ENCODE measurements at places on chromosomes 16 and 17. TPM values are rescaled to one million over a fixed set of nuclear protein-coding genes. Genes with fewer than 3 reads are reported as not detected.

Gene ASIC2
- polyA plus RNA-seq = not detected

Gene CCL11
- 0.36 TPM for polyA plus RNA-seq

Gene ABCA10
- 15.9 TPM for polyA plus RNA-seq

Gene ENDOV
- 7.8 TPM for polyA plus RNA-seq

Gene TBC1D16
- 9.9 TPM for polyA plus RNA-seq

Gene GLP2R
- polyA plus RNA-seq = 0.77 TPM

Gene TMEM94
- polyA plus RNA-seq = 41.0 TPM

Measured in right cardiac atrium (tissue), 5 donors.